ENCODE measurements at places on chromosomes 6 and 20.
A peak's percentile ranks its signal among the peaks of the same experiment; 100 is the strongest.

GRCh38 chr6:113855500-113856374 is 1.4 kb upstream of the MARCKS start:
- DNase-seq: peak; percentile 62

DNA sequence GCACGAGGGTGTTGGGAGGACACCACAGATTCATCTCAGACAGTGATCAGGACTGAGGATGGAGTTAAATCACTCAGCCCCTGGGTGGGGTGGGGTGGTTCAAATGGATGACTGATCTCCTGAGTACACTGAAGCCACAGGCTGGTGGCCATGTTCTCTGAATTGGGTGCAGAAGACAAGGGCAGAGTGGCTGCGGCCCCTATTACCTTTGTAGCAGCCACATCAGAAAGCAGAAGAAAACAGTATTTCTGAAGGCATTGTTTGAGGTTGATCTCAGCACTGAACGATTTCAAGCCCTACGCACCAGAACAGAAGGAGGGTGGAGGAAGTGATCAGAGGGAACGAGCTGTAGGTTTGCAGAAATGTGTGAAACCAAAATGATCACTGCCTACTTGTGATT is 71.6 kb downstream of the SH3BGRL2 start:
- no peak for DNase-seq

DNA sequence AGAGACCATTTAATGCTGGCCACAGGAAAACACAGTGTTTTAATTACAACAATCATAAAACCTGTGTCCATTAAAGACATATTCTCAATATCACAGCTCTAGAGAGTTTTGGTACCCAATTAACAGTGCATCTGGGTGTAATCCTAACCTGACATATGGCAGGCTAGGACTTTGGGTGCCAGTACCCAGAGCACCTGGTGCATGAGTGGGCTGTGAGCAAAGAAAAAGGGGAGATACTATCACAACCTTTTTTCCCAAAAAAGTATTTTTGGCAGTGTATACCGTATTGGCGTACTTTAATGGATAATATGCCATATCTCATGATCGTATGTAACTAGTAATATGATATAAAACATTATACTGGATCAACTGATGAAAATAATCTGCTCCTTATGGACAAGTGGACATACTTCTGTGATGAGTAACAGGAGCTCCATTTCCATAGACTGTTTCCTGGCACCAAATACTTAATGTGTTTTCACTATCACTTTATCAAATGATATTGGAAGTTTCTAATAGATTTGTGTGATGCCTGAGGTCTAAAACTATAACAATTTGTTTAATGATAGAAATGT is 91.7 kb downstream of the COL19A1 start:
- no peak for DNase-seq

- no peak for DNase-seq
Measured at GRCh38 chr20:46631874-46632446, 19.3 kb downstream of the SLC13A3 start.

DNA sequence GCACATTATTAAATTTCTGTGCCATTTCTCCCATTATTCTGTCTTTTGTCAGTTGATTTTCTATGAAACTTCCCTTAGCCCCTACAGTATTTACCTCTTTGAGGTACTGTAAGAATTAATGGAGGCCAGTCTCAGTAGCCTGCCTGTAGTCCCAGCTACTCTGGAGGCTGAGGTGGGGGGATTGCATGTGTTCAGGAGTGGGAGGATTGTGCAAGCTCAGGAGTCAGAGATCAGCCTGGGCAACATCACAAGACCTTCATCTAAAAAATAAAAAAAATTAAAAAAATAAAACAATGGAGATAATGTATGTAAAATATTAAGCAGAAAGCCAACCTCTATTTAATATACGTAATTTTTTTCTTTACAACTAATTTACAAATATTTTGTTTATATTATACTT is 77.8 kb downstream of the OR2B2 start:
- DNase-seq: no peak

DNA sequence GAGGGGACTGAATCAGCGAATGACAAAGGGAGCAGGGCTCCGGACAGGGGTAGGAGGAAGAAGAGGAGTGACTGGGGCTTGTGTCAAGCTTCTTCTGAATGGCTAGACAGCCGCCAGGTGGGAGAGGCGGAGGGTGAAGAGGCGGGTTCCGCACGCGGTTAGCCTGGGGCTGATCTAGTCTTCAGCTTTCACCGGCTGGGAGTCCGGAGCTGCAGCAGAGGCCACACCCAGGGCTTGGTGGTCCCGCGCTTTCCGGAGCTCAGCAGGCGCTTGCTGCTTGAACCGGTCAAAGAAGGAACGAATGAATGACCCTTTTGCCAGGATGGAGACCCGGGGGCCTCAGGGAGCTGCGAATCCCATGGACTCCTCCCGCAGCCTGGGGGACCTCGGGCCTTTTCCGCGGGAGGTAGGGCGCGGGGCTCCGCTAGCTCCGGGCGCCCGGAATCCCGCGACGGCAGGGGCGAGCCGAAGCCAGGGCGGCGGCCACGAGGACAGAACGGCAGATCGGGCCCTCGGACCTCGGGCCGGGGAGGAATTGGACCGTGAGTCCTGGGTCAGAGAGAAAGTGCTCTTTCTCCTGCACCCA is at the start of gene C6orf141:
C6orf141 (plus strand) TSS at position 177 of the 586 bp plus-strand sequence; CDS start at position 302, 125 bp downstream.
- peak; percentile 65 for DNase-seq

DNA sequence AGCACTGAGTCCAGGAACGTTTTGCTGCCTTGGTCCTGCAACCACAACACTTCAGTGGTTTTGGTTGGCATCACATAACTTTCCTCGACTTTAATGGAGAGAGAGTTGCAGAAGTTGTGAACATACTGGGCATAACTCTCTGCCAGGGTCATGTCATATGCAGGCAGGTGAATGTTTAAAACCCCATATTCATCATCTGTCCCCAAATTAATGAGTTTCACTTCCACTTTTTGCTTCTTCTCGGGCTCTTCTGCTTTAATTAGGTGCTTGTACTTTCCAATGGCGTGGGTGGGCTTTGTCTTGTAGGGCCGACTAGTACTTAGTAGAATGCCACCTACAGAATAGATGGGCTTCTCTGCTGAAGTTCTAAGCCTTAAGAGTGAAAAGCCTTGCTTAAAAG is 45.2 kb upstream of the TFAP2A start:
- no peak for DNase-seq

DNA sequence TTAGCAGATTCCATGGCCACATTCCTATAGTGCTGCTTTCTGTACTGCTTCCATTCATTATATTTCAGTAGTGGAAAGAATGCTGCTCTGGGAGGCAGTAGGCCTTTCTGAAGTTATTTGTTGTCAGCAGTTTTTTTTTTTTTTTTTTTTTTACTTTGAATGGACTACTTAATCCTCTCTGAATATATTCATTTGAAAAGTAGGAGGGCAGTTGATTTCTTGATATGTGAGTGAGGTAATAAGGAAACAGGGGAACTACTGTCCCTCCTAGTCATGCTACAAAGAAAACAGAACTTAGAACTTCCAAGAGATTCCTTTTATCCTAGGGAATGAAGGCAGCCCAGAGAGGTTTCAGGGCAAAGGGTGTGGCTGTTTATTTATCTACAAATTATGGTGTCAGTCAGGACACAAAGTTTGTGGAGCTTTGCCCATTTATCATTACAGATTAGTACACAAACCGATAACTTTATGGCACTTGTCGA is 155.9 kb downstream of the JARID2 start:
- no peak for DNase-seq

GRCh38 chr20:16459019-16459700 is 114.1 kb downstream of the KIF16B start:
- DNase-seq: no peak

- DNase-seq: peak; percentile 30
Measured at GRCh38 chr20:33812908-33813462, 1.8 kb downstream of the CHMP4B start.

GRCh38 chr6:168530653-168531071 is 89.7 kb downstream of the SMOC2 start:
- DNase-seq: no peak
